ENCODE measurements at places on chromosomes 5 and 9. TPM values are rescaled to one million over a fixed set of nuclear protein-coding genes. Genes with fewer than 3 reads are reported as not detected.
A peak's percentile ranks its signal among the peaks of the same experiment; 100 is the strongest.

DNA sequence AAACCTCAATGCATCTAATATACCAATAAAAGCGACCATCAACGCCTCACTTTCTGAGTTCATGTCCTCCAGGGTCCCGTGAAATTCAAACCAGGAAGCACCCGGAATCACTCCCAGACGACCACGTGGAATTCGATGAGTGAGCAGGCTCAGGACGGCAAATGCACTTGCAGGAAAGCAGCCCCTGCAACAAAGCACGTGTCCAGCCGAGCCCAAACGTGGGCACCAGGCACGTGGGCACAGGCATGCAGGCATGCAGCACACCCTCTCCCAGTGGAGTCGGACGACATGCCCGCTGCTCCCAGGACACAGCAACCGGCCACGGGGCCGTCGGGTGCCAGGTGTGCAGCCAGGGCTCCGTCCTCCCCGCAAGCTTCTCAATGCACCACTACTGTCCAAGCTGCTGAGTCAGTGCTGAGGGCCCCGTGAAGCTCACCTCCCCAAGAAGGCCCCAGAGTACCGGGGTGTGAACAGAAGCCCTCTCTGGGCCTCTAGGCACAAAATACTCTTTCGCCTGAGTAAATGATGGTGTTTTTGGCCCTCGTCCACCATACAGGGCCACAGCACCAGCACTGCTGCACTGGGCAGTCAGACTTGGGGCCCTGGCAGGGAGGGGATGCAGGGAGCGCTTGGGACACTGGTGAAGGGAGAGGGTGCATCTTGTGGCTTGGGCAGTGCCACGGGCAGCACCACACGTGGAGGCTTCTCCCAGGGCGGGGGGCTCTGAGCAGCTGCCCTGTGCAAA is 87.6 kb downstream of the VAV2 start:
- H3K4me1 ChIP-seq = no peaks in the 10 kb centered on the region
- no peak for DNase-seq
- H3K27me3 ChIP-seq = no peaks in the 10 kb centered on the region
- H3K27ac ChIP-seq = no peak overlapping the region
- no peak overlapping the region for H3K4me3 ChIP-seq
- no peaks in the 10 kb centered on the region for H3K36me3 ChIP-seq

- no peak for DNase-seq
- no peaks in the 10 kb centered on the region for H3K36me3 ChIP-seq
- H3K4me3 ChIP-seq = no peak overlapping the region
- H3K27me3 ChIP-seq = no peaks in the 10 kb centered on the region
These were observed 14.2 kb downstream of the CACNA1B start for GRCh38 chr9:137891588-137892423.

- H3K27ac ChIP-seq = no peak overlapping the region
- H3K27me3 ChIP-seq = no peaks in the 10 kb centered on the region
These were observed 298.7 kb upstream of the RGMB start for GRCh38 chr5:98474782-98475181.

DNA sequence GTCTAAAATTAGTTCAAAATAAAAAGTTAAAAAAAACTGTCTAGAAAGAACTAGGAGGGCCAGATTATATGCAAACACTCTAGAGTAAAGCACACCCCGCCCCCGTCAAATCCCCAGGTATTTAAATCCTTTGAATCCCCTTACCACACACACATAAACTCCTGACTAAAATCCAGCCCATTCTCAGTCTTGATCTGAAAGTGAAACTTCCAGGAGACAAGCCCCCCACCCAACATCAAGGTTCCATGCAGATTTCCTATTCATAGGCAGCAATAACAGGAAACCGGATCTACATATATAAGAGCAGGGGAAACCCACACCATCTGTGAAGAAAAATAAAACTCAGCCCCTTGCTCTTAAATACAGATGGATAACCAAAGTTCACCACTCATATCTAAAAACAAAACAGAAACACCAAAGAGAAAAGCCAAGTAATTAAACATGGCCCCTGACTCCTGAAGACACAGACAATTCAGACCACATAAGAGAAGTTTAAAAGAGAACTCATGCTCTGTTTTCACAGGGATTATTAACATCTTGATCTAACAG is 42.3 kb downstream of the MARCHF3 start:
- no peak overlapping the region for H3K4me3 ChIP-seq
- no peaks in the 10 kb centered on the region for H3K36me3 ChIP-seq
- DNase-seq = peak; percentile 76
- peak overlapping the region; percentile 70 for H3K27ac ChIP-seq

The TLX3 gene
- not detected for total RNA-seq

The GPR21 gene
- total RNA-seq = not detected

The PCDHGB4 gene
- total RNA-seq = 0.40 TPM

The WDR5 gene
- total RNA-seq = 18.6 TPM

The NPR3 gene
- 0.23 TPM for total RNA-seq

The WDR36 gene
- total RNA-seq = 23.9 TPM

The HOMER1 gene
- 3.1 TPM for total RNA-seq

The NME5 gene
- total RNA-seq = not detected
